Fibroblast of mammary gland (primary cell): ENCODE measurements at places on chromosomes 11 and 22.

DNA sequence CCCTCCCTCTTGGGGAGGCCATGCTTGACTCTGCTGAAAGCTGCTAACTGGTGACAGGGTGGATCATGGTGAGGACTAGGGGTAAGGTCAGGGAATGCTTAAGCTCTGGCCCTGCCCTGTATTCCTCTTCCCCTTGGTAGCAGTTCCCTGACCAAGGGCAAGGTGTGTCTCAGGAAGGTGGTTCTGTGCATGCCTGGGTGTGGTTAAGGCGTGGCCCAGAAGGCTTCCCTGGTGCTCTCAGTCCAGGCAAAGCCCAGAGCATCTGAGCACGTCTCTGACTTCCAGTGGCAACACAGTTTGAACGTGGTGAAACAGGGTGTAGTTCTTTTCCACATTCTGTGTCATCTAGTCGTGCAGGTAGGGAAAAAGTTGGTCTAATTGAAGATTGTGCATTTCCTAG, 53.1 kb upstream of the HORMAD2 start:
- no peak for DNase-seq

DNA sequence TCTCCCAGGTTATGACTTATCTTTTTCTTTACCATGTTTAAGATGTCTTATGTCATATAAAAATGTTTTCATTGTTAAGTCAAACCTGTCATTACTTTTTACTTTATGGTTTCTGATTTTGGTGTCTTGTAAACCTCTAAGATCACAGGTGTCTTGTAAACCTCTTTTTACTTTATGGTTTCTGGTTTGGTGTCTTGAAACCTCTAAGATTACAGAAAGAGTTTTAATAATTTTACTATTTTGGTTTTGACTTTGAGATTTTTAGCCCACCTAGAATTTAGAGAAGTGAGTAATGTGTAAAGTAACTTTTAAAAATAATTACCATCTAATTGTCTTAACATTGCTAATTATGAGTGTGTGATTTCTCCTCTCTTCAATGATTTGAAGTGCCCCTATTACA, 2.6 kb downstream of the CSF2RB start:
- no peak for DNase-seq

DNA sequence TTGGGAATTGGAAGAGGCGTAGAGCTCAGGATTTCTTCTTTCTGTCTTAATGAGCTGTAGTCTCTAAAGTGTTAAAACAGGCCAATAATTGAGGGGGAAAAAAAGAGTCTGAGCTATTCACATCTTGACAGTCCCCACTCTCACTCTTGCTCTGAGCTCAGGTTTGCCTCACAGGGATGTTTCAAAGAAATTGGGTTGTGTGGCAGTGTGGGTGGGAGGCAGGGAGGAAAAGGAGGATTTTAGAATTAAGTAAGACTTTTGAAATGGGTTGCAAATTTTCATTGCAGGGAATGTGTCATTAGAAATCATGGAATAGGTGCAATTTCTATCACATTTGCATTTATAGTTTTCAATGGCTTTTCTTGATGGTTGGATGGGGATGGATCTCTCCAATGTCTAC, 338.8 kb upstream of the KIRREL3 start:
- DNase-seq = no peak

- DNase-seq = no peak
Observed at GRCh38 chr11:32963721-32964120, 52.0 kb upstream of the DEPDC7 start.

- no peak for DNase-seq
Observed at GRCh38 chr11:36295926-36296325, at the start of gene PRR5L. Gene PRR5L (plus strand): TSS chr11:36296288. CDS start chr11:36401122, 104,834 bp downstream.

DNA sequence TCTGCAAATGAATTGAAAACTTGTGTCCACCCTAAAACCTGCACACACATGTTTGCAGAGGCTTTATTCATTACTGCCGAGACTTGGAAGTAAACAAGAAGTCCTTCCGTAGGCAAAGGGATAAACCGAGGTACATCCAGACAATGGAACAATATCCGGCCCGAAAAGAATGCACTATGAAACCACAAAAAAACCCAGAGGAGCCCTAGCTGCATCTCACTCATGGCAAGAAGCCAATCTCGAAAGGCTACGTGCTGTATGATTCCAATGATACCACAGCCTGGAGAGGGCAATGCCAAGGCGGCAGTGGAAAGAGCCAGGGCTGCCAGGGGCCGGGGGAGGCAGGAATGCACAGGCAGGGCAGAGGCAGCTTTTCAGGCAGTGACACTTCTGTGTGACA, 3.2 kb upstream of the MRPL23 start:
- peak; percentile 33 for DNase-seq

DNA sequence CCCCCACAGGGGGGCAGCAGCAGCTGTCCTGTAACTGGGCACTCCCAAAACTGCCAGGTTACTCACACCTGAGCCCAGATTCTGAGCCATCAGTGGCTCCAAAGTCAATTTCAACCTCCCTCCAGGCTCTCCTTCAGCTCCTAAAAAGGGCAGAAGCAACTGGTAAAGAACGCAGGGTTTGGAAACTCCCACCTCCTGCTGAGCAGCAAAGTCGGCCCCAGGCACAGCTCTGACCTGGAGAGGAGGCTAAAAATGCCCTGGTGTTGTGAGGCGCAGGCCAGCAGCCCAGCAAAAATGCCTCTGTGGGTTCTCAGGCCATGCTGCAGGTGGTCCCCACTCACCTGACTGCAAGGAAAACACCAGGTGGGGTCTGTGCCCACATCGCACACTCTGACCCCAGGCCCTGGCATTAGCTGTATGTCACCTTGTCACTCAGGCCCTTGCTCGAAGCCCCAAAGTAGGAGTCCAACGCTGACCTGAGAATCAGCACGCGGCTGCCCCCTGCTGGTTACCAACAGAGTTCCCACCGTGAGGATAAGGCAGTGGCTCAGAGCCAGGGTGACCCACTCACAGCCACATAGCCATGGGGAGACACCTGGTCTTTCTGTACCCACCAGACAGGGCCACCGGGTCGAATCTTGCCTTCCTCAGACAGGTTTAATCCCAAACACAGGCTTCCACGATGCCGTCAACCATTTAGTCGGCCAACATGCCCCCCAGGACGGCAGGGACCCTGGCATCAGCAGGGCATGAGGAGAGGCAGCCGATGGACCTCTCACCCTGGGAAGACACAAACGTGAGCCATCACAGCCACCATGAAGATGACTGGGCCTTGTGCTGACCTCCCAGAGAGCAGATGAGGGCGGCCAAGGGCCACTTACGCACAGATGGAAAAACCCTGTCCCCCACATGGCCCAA, 11.1 kb downstream of the POLR3H start:
- peak; percentile 70 for DNase-seq

DNA sequence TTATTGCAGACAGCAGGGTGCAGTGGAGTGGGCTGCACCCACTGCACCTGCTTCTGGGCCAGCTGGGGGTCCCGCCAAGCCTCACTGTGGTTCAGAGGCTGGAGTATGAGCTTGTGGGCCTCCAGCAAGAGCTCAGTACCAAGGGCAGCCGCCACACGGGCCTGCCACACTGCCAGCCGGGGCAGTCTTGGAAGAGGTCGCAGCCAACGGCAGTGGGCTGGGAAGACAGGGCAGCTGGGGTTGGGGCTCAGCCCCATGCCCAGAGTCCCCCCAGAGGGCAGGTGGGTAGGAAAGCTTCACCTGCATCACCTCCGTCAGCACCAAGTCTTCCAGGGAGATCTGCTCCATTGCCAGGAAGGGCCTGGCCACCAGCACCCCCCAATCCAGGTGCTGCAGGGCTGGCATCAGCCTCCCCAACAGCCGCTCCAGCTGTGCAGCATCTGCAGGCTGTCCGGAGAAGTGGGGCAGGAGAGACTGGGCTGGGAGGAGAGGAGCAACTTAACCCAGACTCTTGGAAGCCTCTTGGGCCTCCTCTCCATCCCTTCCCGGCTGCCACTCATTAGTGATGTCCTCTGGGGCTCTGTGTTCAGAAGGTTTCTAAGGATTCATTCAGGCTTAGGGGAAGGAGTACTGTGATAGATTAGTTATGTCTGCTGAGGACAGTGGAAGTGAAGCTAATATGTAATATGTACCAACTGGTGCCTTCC, 1.1 kb upstream of the GSTT4 start:
- no peak for DNase-seq
